ENCODE measurements at places on chromosomes 5 and 9.

DNA sequence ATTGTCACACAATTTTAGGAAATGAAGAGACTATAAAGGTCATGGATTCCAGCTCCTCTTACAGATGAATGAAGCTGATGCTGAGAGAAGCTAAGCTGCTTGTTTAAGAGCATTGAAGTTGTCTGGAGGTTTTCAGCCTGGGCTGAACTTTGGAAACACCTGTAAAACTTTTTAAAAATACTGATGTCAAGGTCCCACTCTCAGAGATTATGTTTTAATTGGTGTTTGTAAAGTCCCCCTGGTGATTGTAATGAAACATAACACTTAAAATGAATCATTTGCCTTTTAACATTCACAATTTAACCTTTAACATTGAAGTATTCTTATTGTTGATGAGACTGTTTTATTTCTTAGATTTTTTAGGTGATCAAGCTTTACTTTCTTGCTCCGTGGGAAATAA is 16.4 kb downstream of the RAD23B start:
- DNase-seq: no peak

DNA sequence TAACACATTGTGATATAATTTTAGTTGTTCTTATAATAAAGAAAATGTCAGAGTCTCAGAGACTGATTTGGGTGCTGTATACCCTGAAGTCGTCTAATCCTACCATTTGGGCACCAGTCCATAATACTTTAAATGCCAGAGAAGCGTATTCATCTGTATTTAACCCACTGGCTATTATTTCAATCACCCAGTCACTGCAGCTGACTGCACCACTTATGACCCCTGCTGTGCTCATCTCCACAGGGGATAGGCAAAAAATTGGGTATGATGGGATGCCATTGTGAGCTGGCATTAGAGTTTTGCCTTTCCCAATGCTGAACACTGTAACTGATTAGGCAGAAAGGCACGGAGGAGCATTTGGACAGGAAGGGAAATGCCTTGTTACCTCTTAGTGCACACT is 599.7 kb downstream of the CAAP1 start:
- no peak for DNase-seq

DNA sequence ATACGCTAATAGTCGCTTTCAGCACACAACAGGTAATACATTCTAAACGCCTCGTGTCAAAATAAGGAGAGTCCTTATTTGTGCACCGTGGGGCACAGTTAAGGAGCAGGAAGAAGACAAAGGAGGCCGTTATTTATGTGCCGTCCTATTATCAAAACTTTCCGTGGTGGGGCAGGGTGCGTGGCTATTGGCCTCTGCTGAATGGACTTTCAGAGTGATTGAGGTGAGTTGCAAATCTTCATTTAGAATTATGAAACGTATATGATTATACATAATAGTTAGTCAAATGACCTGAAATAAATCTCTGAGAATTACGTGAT is 833 bp downstream of the C5orf24 start:
- DNase-seq: no peak

- DNase-seq: no peak
Measured at GRCh38 chr9:29873579-29873978, 2300.3 kb upstream of the C9orf72 start.

DNA sequence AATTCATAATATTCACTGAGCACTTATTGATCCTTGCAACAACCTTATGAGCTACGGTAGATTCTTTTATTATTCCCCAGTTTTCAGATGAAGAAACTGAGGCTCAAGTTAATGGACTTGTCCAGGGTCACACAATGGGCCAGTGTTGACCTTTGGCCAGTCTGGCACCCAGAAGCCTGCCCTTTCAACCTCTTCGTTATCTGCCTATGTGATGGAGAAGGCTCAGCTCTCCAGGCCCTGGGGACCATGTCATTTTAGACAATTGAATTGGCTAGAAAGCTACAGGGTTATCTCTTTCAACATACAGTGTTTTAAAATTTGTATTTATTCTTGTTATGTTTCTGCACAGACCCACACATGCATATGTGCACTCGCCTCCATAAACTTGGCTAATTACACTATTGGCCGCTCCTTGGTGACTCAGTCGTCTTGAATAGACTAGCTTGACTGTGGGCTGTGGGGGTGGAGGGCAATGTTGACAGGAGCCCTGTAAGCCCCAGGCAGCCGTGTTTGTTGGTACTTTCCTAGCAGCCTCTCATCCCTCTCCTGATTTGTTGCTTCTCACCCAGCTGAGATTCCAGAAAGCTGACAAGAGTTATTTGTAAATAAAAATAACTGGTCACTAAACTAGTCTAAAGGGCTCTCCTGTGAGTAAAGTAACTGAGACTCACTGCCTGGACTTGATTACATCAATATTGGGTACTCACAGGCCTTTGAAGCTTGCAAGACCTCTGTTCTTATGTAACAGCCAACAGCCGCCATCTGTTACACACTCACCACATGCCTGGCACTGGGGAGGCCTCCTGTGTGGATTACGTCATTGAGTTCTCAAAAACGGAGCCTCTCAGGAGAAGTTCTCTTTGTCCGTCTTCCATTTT is 8.5 kb upstream of the ANGPTL2 start:
- DNase-seq: no peak

DNA sequence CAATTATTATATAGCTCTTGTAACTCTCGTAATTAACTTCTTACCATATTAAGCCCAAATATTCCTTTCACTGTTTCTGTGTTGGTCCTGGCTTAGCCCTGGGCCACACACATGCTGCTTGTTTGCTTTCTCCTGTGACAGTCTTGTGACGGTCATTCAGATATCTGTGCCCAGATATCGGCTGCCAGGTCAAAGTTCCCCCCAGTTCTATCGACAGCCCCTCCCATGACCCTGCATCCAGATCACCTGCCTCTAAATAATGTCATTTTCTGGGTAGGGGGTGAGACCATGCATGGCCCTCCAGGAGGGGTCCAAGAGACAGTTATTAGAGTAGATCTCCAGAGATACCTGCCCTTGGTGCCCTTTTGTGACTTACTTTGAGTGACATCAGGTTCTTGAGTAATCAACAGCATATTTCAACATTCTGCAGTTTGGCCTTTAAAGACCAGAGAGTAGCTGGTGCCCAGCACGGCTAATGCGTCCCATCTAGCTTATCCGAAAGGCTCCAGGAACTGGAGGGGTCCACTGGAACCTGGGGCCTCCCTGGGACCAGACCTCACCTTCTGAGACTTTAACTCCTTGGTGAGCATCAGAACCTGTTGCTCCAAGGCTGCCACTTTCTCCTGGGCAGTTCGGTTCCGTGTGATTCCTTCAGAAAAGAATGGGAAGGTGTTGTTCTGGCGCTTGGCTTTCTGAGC is 26.9 kb downstream of the TBC1D2 start:
- DNase-seq: no peak

GRCh38 chr5:171965745-171966144 is 40.7 kb downstream of the FBXW11 start:
- DNase-seq: no peak
